ENCODE measurements at places on chromosomes 16 and 17.

DNA sequence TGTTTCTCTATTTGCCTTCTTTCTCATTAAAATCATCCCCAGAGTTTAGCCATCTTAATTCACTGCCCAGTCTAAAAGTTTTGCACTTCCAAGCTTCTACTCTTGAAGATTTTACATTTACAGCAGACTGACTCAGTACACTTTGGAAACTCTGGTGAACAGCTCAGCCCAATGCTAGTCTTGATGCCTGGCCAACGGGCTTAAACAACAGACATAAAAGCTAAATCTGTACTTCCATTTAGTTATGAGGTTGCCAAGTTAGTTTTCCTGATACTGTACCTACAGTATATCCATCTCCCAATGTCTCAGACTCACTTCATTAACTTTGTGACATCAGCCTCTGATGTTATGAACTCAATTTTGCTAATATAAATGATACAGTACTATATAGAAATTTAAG lies 891.8 kb upstream of the SOX9 start:
- DNase-seq: no peak

DNA sequence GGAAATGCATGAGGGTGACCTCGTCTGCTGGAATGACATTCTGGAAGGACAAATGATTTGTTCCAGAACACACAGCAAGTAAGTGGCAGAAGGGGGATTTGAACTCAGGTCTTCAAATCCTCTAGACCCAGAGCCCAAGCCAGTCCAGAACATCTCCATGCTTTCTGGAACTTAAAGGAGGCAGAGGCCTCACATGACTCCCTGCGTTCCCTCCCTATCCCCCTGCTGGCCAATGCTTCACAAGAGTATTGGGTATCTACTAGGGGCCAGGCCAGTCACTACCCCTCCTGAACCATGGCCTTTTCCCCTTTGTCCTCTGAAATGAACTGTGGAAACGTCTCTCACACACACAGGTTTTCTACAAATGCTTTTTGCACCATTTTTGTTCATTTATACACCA lies 7.6 kb upstream of the BEAN1 start:
- DNase-seq: no peak

- DNase-seq: no peak
Observed at GRCh38 chr16:46743232-46743719, 4.9 kb downstream of the MYLK3 start.

- no peak for DNase-seq
Observed at GRCh38 chr17:64749306-64749705, 87.2 kb upstream of the SMURF2 start.

DNA sequence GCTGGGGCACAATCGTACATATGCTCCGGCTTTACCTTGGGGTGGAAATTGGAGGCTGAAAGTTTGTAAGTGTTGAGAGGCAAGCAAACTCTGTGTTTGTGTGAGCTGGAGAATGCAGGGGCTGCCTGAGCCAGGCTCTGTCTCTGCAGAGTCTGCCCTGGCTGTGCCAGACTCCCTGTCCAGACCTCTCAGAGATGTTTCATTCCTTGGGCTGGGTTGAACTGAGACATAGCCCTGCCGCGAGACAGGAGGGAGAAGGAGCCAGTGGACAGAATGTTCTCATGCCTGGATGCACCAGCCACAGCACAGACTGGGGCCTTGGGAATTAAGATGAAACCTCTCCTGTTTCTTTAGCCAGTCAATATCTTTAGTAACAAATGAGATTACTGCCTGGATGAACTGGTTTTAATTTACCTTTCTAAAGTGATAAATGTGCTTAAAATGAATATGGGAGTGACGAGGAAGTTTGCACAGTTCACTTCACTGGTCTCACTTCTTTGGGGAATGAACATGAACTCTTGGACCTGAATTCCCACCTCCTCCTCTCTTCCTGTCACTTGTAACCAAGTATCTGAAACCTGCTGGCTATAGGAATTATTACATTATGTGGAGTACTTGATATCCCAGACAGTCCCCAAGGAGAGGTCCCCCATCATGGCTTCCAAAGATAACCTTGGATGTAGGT lies 40.1 kb downstream of the YPEL2 start:
- DNase-seq: no peak

GRCh38 chr17:70995997-70996396 lies 826.7 kb downstream of the KCNJ2 start:
- no peak for DNase-seq

GRCh38 chr17:44840936-44841335 lies 6.7 kb upstream of the HIGD1B start:
- no peak for DNase-seq

DNA sequence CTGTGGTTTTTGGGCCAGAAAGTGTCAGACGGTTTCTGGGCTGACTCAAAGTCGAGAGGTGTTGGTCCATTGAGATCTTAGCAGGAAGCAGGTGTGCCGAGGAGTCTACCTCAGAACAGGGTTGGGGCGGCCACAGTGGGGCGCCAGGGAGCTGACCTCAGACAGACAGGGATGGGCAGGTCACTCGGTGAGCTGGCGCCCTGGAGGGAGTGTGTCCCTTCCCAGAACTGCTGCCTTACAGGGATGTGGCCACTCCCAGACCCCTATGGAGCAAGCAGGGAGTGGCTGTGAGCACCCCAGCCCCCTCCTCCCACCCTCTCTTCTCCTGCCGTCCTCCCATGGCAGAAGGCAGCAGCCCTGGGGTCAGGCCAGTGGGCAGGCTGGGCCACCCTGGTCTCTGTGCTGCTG lies 14.0 kb upstream of the DPEP1 start:
- DNase-seq: no peak

DNA sequence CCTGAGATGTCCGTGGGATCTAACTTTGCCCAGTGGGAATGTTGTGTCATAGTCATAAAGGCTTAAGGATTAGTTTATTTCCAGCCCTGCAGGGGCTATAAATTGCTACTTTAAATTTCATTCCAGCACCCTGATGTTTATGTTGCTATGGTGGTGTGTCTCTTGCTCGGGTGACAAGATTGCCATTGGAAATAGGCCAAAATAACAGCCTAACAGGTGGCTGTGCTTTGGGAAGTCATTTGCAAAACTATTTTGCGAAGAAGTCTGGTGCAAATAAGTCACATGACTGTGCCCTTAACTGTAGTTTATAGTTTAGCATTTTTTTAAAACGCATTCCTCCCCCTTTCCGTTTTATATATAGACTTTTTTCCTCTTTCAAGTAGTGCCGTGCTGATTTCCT lies 23.1 kb downstream of the PITPNC1 start:
- no peak for DNase-seq

GRCh38 chr16:88010968-88011483 lies 59.8 kb downstream of the BANP start:
- no peak for DNase-seq

- DNase-seq: no peak
Observed at GRCh38 chr16:24778671-24779070, 49.2 kb downstream of the TNRC6A start.

DNA sequence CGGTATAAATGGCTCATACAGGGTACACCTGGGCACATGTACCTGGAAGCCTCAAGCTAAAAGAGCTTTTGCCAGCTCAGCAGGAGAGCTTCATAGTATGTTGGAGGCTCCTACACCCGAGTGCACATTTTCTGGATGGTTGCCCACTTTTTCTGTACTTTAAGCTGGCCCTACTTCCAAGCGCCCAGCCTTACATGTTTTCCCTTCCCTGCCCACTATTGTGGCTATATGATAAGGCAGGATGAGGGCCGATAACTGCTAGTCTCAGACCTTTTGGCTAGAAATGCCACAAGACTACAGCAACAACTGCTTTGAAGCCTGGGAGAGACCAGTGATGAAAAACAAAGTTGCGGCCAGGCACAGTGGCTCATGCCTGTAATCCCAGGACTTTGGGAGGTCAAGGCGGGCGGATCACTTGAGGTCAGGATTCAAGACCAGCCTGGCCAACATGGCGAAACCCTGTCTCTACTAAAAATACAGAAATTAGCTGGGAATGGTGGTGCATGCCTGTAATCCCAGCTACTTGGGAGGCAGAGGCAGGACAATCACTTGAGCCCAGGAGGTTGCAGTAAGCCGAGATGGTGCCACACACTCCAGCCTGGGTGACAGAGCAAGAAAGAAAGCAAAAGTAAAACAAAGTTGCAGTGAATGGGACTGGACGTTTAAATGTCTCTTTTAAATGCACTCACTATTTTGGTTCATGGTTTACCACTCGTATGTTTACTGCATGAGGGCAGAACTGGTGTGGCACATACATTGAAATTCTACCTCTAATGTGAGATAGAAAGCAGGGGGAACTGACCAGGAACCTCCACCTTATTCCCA lies 14.2 kb upstream of the MARCHF10 start:
- DNase-seq: no peak

GRCh38 chr16:27634779-27635178 lies 84.8 kb downstream of the KATNIP start:
- no peak for DNase-seq

DNA sequence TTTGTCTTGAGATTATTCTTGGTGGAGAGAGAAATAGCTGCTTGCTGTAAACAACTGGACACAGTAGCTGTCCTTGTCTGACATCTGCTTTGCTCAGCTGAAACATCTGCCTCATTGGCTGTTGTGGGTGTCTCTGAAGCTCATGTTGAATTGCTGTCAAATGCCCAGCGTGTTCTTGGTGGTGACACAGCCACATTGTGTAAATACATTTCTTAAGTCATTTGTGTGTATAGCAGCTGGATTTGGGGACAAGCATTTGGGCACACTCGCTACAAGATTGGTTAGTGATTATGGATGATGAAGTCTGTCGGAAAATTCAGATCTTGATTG lies 5.3 kb downstream of the FAM234A start:
- DNase-seq: no peak

- no peak for DNase-seq
Observed at GRCh38 chr17:80221351-80222105, 1.3 kb downstream of the SLC26A11 start.

DNA sequence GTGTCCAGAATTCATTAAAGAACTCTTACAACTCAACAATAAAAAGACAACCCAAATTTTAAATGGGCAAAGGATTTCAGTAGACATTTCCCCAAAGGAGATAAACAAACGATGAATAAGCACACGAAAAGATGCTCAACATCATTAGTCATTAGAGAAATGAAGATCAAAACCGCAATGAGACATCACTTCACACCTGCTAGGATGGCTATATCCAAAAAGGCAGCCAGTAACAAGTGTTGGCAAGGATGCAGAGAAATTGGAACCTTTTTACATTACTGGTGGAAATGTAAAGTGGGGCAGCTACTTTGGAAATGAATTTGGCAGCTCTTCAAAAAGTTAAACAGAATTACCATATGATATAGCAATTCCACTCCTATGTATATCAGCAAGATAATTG lies 42.0 kb downstream of the PITPNM3 start:
- DNase-seq: no peak

DNA sequence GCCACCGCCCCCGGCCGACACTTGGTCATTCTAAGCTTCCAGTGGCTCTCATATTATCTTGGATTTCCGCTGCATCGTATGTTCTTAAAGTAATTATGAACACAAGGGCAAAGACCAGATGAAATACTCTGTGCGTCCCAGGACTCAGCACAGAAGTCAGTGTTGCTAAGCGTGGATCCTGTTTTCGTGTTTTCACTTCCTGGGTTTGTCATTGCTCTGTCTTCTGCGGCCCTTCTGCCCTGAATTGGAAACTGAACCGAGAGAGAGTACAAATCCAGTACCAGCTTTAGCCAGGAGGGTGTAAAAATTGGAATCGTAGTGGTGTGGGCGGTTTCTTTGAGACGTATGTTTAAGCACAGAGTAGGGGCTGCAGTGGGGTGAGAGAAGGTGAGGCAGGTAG lies 32.7 kb downstream of the DBNDD1 start:
- no peak for DNase-seq

GRCh38 chr17:28057731-28058246 lies 15.3 kb downstream of the NLK start:
- no peak for DNase-seq

GRCh38 chr17:78173097-78173715 lies 4.8 kb downstream of the SYNGR2 start:
- no peak for DNase-seq

GRCh38 chr16:49876716-49877129 lies 20.8 kb upstream of the ZNF423 start:
- no peak for DNase-seq

- no peak for DNase-seq
Observed at GRCh38 chr16:1731603-1732002, 25.6 kb downstream of the MAPK8IP3 start.

DNA sequence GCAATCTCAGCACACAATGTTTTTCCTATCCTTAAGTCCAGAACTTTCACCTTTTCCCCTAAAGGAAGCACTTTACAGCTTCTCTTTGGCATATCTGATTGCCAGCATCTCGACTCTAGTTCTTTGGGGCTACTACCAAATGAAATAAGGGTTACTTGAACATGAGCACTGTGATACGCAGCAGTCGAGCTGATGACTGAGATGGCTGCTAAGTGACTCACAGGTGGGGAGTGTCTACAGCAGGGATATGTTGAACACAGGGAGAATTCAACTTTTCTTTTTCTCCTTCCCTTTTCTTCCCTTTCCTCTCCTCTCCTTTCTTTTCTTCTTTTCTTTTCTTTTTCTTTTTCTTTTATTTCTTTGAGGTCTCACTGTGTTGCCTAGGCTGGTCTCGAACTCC lies 334.8 kb downstream of the MAF start:
- DNase-seq: no peak

DNA sequence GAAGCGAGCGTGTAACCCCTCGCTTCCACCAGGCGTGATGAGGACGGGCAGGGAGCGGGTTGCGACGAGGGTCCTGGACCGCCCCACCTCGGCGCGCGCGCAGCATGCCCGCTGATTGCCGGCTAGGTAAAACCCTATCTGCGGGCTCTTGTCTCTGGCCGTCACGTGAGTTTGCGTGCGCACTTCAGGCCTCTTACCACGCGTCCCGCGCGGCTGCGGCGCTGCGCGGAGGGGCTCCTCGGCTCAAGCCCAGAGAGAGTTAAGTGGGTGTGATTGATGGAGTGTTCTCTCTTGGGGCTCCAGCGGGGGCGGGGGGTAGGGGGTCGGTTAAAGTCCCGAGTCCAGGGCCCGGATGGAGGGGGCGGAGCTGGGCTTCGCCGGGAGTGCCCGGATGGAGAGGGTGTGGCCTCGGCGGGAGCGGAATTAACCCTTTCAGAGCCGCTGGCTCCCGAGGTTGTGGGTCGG lies 7.9 kb downstream of the KDM6B start:
- DNase-seq: peak; percentile 87

GRCh38 chr17:1375615-1376014 lies 24.4 kb downstream of the YWHAE start:
- DNase-seq: no peak

GRCh38 chr16:2467528-2468232 lies 3.4 kb upstream of the NTN3 start:
- no peak for DNase-seq

Data from activated T-cell treated with anti-CD3 and anti-CD28 coated beads, Interleukin-2, amount 50 U/mL, for 4 hours (primary cell).